ENCODE measurements at places on chromosomes 5 and 9.

DNA sequence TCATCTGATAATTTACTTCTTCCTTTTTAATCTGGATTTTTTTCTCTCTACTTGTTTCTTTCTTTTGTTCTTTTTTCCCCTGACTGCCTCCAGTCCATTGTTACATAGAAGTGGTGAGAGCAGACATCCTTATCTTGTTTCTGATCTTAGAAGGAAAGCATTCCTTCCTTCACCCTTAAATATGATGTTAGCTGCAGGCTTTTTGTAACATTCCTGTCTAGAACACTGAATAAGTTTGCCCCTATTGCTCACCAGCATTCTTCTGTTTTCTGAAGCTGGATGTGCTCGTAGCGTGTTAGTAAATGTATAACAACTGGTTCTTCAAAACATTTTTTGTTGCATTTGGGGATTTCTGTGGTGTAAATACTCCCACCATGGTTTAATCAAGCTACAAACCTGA is 136.7 kb upstream of the NFIL3 start:
- DNase-seq, result no peak

- peak; percentile 16 for DNase-seq
Observed at GRCh38 chr9:105039175-105039799, 111.3 kb upstream of the ABCA1 start.

- DNase-seq, result no peak
Observed at GRCh38 chr9:98009936-98010335, 26.8 kb downstream of the ANP32B start.

GRCh38 chr9:132826621-132827365 is 51.3 kb downstream of the AK8 start:
- DNase-seq, result no peak

GRCh38 chr5:116564756-116565490 is 9.7 kb downstream of the SEMA6A start:
- no peak for DNase-seq

DNA sequence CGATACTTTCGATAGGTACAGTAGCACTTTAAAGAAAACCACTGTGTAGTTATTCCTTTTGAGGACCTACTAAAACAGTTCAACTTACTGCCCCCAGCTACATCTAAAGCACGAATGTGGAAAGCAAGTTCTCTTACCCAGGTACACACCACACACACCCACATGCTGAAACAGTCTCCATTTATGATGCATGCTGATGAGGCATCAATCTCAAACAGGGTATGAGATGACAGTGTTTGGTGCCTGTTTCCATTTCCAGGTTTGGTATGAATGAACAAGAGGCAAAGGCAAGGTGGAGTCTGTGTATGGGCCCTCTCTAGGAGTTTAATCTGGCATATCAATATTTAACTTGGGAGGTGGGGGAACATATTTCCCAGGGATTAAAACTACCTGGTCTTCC is 13.9 kb downstream of the HMGXB3 start:
- no peak for DNase-seq

- DNase-seq, result no peak
Observed at GRCh38 chr9:37694355-37694754, 43.6 kb downstream of the FRMPD1 start.

DNA sequence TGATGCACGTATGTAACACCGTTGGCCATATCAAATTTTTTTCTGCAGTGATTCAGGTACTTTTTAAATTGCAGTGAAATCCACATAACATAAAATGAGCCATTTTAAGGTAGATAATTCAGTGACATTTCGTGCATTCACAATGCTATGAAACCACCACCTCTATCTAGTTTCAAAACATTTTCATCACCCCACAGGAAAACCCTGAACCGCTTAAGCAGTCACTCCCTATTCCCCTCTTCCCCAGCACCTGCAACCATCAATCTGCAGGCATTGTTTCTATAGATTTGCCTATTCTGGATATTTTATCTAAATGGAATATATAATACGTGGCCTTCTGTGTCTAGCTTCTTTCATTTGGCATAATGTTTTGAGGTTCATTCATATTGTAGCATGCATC is 79.2 kb downstream of the BOD1 start:
- no peak for DNase-seq

DNA sequence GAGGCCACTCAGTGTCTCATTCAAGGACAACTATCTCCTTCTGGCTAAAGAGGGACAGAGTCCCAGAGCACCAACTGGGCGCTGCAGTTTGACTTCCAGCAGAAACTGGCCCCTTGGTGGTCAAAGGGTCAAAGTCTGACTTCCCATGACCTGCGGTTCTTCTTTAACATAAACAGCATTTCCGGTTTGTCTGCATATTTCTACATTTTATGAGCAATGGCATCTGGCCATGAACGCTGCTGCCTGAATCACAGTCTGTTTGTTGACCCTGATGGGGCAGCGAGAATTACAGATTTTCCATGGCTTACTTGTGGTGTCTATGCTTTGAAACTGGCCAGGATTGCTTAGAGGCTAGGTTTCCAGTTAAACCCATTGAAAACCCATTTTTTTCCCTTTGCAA is 1.3 kb downstream of the TNFSF15 start:
- DNase-seq, result peak; percentile 2

- no peak for DNase-seq
Observed at GRCh38 chr9:37353791-37354190, 68.7 kb upstream of the GRHPR start.

DNA sequence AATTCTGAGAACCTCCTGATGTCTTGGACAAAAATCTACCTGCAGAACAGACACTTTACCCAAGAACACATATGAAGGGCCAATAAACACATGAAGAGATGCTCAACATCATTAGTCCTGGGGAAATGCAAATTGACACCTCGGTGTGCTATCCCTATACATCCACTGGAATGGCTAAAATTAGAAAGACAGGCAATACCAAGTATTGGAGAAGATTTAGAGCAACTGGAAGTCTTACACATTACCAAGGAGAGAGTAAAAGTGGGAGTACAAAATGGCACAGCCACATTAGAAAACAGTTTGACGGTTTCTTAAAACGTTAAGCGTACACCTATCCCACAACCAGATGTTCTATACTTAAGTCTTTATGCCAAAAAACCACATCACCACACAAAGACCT is 3.3 kb upstream of the TDRD7 start:
- DNase-seq, result no peak

DNA sequence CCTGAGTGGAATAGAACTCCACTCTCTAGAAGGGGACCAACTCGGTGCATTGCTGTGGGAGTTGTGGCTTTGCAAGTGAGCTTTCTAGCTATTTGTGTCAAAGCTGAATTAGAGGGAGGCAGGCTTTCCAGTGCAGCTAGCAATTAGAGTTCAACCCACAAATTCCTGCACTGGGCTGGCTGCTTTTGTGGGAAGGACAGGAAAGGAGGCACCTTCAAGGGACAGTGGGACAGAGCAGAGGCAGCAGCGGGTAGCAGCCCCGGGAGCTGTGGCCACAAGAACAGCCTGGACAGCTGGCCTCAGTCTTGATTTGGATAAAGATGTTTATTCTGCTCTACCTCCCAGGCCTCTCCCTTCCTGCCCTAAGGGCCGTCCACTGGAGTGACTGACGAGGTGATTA is 83.7 kb upstream of the SLIT3 start:
- no peak for DNase-seq

- DNase-seq, result no peak
Observed at GRCh38 chr5:77973253-77973609, 197.1 kb upstream of the TBCA start.

GRCh38 chr9:121404906-121405305 is 34.9 kb upstream of the STOM start:
- no peak for DNase-seq

DNA sequence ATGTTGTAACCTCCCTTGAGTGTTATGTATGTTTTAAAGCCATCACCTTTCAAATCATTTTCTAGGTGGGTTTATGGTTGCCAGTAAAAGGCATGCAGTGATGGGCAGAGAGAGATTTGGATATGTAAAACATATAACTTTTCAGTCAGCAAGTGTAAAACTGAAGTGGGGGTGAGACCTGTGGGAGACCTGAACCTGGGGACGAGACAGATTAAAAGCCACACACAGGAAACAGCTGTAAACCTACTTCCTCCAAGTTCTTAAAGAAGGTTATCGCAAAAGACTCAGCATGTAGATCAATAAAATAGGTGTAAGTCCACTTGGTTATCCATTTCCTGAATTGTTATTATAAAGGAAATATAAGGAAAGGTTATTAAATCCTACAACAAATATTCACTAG is 76.6 kb downstream of the YIPF5 start:
- DNase-seq, result no peak

Data from SHP77 treated with DMSO at 0.1 percent for 48 hours (cell line).